Activated T-cell treated with anti-CD3 and anti-CD28 coated beads for 4 hours (primary cell): ENCODE measurements at places on chromosomes 16 and 17.

DNA sequence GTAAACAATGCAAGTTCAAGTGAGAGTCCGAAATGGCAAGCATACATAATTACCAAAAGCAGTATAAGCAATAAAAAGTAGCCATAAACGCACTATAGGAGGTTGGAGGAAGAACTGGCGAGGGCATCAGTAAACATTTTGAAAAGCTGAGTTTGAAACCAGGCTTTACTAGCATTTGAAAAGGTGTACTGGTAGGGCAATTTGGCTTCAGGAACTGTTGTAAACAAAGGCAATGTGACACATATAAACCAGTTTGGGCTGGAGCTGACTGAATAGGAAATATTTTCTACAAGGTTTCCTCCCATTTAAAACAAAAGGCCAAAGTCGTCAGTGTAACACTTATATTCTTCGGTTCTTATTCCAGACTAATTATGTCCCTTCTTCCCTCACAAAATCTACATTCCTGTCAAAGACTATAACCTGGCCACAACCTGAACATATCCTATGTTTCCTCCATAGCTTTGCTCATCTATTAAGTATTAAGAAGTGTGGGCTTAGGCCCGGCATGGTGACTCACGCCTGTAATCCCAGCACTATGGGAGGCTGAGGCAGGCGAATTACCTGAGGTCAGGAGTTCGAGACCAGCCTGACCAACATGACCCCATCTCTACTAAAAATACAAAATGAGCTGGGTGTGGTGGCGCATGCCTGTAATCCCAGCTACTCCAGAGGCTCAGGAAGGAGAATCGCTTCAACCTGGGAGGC is 7.8 kb downstream of the CBX1 start:
- DNase-seq = no peak

DNA sequence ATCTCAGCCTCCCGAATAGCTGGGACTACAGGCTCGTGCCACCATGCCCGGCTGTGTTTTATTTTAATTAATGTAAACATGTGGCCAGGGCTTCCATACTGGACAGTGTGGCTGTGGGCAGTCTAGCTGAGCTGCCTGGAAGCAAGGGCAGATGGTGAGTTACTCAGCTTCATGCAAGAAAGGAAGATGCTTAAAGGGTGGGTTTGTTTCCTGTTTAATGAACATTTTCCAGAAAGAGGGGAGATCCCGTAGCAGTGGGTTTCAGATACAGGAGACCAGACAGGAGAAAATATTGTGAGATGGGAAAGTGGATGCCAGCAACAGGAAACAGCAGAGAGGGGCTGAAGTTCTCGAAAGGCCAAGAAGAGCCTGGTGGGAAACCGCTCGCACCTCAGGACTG is 7.3 kb downstream of the MAPK8IP3 start:
- DNase-seq = no peak

- no peak for DNase-seq
These were observed 15.8 kb downstream of the CLEC10A start for GRCh38 chr17:7064261-7064660.

DNA sequence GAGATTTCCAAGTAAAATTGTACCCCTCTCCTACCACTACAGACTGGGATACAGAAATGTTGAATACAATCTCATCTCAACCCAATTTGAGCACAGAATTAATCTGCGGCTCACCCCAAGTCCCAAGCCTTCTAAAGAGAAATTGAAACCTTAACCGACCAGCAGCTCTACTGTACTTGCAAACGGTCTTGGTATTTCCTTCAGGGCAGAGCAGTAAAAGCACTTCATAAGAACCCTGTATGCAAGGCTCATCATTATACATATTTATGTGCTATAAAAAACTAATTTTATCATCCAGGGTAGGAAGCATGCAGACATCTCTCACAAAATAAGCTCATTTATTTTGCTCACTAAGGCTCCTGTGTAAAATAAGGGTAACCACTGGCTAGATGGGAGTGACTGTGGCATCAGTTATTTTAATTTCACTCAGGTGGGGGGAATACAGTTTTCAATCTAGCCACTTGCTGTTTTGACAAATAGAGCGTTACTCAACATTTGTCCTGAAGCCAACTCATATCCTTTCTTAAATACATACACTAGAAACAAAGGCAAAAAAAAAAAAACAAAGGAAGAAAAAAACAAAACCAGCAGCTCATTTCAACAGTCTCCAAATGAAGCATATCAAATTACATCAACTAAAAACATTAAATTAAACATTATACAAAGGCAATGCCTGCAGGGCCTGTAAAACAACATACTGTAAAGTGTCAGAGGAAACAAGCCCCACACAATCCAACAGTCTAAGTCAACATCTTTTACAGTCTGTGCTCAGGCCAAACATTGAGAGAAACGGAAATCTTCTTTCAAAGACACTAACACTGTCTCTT is 65.0 kb downstream of the PARN start:
- DNase-seq = no peak

DNA sequence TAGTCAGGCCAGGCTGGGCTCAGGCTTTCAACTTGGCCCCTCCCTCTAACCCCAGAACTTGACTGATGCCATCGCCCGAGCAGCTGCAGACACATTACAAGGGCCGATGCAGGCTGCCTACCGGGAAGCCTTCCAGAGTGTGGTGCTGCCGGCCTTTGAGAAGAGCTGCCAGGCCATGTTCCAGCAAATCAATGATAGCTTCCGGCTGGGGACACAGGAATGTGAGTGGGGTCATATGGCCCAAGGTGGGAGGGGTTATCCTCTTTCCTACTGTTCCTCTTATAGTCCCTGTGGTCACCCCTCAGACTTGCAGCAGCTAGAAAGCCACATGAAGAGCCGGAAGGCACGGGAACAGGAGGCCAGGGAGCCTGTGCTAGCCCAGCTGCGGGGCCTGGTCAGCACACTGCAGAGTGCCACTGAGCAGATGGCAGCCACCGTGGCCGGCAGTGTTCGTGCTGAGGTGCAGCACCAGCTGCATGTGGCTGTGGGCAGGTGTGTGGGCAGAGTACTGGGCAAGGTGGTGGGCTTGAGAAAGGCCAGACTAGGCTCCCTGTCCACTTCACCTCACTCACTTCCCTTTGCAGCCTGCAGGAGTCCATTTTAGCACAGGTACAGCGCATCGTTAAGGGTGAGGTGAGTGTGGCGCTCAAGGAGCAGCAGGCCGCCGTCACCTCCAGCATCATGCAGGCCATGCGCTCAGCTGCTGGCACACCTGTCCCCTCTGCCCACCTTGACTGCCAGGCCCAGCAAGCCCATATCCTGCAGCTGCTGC is 2.1 kb upstream of the NRN1L start:
- DNase-seq = no peak
